ENCODE measurements at places on chromosomes 2 and 18. TPM values are rescaled to one million over a fixed set of nuclear protein-coding genes. Genes with fewer than 3 reads are reported as not detected.

LONRF2 gene
- not detected for total RNA-seq

GRCh38 chr2:186639939-186640338 lies 50.1 kb downstream of the ITGAV start:
- DNase-seq = no peak

DNA sequence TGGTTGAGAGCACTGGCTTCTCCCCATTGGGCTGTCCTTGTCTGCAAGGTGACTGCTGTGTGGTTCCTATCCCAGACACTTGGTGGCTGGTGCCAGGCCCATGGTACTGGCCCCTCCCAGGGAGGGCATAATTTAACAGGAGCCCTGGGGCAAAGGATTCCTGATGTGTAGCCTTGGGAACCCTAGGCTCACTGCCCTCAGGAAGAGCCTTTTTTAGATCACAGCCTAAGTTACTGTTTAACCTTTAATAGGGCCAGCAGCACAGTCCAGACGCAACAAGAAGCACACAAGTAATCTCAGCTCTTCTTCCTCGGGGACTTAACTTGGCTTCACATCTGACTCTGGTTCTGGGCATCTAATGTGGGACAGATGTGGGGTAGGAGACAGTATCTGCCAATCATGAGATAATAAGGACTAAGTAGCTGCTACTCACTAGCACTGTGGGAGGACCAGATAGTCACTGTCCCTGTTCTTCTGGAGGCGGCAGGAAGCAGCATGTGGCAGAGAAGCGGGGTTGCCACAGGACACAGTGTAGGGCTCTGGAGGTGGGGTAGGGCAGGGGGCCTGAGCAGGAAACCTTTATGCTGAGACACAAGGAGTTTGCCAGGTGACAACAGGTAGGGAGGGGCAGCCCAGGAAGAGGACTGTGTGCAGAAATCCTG lies 136.3 kb downstream of the TMEM17 start:
- DNase-seq = no peak

DNA sequence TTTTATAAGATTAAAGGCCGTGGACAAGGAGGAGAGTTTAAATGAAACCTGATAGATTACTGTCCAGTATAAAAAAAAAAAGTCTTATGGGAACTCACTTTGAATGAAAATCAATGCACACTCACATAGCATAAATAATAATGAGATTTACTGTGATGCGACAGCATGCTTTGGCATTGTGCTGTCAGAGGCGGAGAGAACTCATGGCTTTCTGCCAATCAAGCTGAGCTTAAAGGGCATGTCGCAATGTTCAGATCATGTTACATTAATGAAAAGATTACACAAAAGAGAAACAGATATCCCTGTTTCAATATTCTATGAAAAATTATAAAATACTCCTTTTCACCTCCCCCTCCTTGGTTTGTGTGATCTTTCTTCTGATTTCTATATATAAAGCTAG lies 310.8 kb downstream of the ERBB4 start:
- peak; percentile 6 for DNase-seq

GRCh38 chr2:128487650-128488387 lies 169.2 kb upstream of the HS6ST1 start:
- DNase-seq = no peak

EPB41L3 gene
- 11.9 TPM for total RNA-seq

DLX1 gene
- total RNA-seq = 8.7 TPM

UGT1A4 gene
- total RNA-seq = not detected

DNA sequence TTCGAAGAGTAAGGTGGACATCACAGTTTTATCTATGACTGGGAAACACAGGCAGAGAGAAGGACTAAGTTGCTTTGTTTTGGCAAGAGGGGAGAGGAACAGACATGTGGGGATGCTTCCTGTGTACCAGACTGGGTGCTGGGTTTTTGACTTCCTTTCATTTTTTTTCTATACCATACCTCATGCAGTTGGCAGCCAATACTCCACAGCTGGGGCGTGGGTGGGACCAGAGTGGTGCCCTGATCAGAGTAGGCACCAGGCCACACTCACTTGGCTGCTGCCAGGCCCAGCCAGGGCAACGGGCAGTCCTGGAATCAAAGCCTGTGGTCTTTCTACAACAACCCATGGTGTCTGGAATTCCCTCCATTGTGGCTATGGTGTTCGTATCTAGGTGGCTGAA lies 45.2 kb downstream of the SH3RF3 start:
- no peak for DNase-seq

GRCh38 chr18:56516789-56517188 lies 121.6 kb downstream of the TXNL1 start:
- peak; percentile 71 for DNase-seq

- no peak for DNase-seq
Observed at GRCh38 chr2:167249197-167249596, 360.9 kb downstream of the XIRP2 start.

GRCh38 chr2:222805591-222806304 lies 55.1 kb upstream of the ACSL3 start:
- DNase-seq = no peak

TRIM54 gene
- not detected for total RNA-seq

- DNase-seq = no peak
Observed at GRCh38 chr2:72097276-72097675, 50.4 kb downstream of the CYP26B1 start.

- no peak for DNase-seq
Observed at GRCh38 chr2:221124532-221125240, 447.4 kb downstream of the EPHA4 start.

XDH gene
- 1.4 TPM for total RNA-seq

SPATA3 gene
- not detected for total RNA-seq

GRCh38 chr2:148614322-148615049 lies 30.1 kb upstream of the EPC2 start:
- peak; percentile 65 for DNase-seq

GRCh38 chr2:224022486-224022885 lies 16.6 kb downstream of the SERPINE2 start:
- no peak for DNase-seq

RGPD3 gene
- 0.11 TPM for total RNA-seq

- no peak for DNase-seq
Observed at GRCh38 chr18:61929881-61930640, 37.3 kb upstream of the RNF152 start.

DNA sequence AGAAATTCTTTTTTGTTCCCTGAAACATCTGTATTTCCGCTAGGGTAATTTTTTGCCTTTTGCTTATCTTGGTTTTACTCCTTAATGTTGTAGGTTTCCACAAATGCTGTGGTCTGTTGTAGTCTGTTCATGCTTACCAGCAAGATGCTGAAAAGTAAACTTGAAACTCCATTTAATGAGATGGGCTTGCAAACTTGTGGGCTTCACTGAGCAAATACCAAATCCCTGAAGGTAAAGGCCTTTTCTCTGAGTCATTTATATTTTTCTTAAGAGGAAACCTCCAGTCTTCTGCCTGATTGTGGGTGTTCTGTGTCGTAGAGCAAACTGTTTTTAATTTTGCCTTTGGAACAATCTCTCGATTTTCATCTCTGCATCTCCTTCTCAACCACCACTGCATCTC lies 9.3 kb downstream of the SP140 start:
- no peak for DNase-seq

DNA sequence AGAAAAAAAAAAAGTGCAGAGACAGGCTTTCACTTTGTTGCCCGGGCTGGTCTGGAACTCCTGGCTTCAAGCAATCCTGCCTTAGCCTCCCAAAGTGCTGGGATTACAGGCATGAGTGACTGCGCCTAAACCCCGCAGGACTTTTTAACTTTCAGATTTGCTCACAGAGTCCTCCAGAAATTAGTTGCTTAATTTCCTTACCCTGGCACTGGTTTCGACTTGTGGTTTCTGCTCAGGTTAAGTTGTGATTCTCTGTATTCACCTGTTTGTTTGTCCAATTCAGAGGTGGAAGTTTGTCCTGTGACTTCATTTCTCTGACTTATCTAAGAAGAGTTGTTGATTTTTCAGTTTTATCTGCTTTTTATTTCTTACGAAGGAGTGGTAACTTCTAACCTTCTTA lies 238.1 kb downstream of the TMEM182 start:
- DNase-seq = no peak

SP3 gene
- total RNA-seq = 42.2 TPM

GRCh38 chr18:38496222-38496793 lies 930.7 kb upstream of the CELF4 start:
- DNase-seq = no peak

DNA sequence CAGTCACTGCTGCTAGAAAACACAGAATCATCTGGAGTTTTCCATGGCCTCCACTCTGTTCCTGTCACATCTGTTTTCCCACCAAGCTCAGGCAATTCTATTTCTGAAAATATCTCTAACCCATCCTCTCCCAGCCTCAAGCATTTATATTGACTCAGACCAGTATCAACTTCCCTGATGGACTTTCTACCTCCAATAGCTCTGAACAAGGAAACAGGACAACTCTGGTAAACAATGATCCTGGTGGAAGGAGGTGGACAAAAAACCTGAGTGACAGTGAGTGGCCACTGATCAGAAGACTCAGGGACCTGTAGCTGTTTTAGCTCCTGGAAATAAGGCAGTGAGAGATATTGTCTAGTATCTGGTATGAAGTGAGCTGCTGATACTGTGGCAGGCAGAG lies 23.4 kb downstream of the BMP10 start:
- no peak for DNase-seq

DNA sequence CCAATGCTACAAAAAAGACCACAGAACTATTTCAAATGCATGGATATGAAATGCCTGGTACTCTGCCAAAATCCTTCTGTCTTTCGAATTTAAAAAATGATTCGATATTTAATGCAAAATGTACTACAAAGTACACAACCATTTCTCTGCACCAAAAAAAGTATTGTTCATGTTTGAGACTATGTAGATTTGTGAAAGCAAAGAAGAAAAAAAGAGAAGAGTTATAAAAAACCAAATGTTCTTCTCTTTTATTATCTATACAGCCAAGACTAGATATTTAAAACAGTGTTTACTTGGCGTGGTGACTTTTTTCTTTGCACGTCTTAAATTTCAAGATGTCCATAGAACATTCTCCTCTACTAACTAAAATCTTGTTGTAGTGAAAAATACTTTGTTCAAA lies 89.2 kb downstream of the DTNA start:
- no peak for DNase-seq

TTC27 gene
- 23.5 TPM for total RNA-seq

FTCDNL1 gene
- 0.63 TPM for total RNA-seq

DNA sequence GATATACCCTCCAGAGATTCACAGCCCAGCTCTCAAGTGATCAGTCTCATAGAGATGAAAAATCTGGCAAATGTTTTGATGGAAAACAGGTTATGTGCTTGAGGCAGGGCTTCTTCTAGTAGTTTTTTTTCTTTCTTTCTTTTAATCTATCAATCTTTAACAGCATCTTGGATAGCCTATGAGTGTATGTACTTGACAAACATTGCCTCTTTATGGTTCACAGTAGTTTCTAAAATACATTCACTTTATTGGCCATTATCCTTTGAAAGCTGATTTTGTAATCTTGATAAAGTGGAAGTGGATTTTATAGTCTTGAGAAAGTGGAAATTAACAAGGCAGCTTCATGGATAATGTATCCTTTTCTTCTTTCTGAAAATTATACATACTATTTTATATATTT lies 51.4 kb upstream of the IL1R1 start:
- no peak for DNase-seq

DNA sequence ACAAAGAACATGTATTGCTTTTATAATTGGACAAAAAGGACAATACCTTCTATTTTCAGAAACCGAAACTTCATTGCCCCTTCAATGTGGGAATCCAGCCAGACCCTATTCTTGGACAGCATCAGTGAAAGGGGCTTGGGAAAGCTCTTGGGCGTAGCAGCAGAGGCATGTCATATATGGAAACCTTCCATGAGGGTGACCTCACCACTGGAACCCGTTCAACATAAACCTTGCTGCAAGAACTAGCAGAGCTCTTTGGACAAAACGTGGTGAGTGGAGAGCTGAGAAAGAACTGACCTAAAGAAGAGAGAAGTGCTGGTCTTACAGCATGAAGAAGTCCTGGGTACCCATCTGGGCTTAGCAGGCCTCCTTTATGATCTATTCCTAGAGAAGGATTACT lies 22.7 kb upstream of the ACTG2 start:
- DNase-seq = peak; percentile 34

ASB18 gene
- total RNA-seq = not detected

DNA sequence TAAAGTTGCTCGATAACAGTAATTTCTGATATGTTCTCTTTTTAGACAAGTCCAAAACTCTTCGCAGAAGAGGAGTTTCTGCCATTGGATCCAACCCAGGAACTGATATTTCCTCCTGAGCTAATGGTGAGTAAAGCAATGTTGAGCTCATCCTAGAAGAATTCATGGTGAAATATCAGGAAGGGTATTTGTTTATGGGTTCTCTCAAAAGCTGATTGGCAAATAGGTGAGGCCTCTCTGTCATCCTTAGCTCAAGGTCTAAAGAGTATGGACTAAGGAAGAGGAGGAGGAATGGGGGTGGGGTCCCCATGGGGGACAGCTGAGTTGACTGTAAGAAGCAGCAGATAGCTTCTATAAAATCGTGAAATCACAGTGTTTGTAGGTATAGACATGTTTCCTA lies 18.2 kb downstream of the AOX1 start:
- peak; percentile 60 for DNase-seq

GRCh38 chr2:6814869-6815268 lies 50.8 kb downstream of the CMPK2 start:
- no peak for DNase-seq

DNA sequence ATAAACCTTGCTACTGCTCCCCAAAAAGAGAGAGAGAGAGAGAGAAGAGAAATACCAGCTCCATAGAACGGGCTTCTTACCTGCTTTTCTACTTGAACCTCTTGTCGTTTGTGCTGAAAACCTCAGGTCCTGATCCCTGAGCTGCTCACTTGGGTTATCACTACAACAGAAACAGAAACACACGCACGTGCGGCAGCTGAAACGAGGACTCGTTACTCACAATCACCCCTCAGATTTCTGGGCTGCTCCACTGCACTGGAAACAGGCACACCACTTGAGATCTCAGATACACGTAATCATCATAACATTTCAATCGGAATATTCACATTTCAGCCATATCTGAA lies 48.2 kb upstream of the GPC1 start:
- no peak for DNase-seq

DNA sequence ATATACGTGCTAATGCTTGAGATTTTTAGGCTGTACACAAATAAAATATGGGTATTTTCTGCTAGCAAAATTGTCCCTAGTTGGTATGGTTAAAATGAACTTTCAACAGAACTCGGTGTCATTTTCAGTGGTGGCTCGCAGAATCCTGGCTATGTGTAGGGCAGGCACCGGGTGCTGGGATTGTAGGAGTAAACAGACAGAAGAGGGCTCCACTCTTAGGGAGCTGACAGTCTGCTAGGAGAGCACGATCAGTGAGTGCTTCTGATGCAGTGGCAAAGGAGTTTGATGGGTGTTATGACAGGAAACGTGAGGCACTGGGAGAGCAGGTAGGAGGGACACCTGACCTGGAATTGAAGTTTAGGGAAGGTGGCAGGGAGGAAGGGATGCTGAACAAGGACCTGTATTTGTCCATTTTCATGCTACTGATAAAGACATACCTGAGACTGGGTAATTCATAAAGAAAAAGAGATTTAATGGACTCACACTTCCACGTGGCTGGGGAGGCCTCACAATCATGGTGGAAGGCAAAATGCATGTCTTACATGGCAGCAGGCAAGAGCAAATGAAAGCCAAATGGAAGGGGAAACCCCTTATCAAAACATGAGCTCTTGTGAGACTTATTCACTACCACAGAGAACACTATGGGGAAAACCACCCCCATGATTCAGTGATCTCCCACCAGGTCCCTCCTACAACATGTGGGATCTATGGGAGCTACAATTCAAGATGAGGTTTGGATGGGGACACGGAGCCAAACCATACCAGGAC lies 105.4 kb upstream of the LCLAT1 start:
- no peak for DNase-seq

ABCA12 gene
- 0.05 TPM for total RNA-seq

MPHOSPH10 gene
- total RNA-seq = 36.3 TPM

Data from HFFc6 (cell line).